ENCODE measurements at places on chromosomes 2 and 18. TPM values are rescaled to one million over a fixed set of nuclear protein-coding genes. Genes with fewer than 3 reads are reported as not detected.

DNA sequence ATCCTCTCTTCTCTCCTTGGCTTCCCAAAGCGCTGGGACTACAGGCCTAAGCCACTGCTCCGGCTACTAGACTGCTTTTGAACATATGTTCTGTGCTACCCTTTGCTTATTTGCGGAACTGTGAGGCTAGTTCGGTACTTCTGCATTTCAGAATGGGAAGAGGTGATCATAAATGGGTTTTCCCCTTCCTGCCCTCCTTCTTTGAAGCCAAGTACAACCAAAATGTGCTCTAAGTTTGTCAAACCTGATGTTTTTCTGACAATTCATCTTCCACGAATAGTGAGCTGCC is 1.7 kb upstream of the ESCO1 start:
- no peak for ATAC-seq

GRCh38 chr18:76367168-76368125 is 127.6 kb downstream of the ZNF516 start:
- no peak for ATAC-seq

DNA sequence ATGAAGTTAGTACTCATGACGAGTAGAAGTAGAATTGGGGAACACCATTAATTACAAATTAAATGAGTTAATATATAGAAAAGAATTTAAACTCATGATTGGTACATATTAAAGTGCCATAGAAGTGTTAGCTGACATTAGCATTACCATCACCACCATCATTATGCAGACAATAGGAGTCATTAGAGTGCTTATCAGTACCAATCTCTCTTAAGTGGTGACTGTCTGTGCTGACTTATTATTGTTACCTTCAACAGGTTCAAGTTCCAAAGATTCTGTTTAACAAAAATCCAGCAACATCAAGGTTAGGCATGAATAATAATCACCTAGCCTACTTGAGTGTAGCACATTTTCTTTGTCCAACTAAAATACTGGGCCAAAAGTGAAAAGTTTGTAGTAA is 108.8 kb upstream of the MAPRE2 start:
- no peak for ATAC-seq

GRCh38 chr18:56413862-56414261 is 224.5 kb downstream of the TXNL1 start:
- no peak for ATAC-seq

DNA sequence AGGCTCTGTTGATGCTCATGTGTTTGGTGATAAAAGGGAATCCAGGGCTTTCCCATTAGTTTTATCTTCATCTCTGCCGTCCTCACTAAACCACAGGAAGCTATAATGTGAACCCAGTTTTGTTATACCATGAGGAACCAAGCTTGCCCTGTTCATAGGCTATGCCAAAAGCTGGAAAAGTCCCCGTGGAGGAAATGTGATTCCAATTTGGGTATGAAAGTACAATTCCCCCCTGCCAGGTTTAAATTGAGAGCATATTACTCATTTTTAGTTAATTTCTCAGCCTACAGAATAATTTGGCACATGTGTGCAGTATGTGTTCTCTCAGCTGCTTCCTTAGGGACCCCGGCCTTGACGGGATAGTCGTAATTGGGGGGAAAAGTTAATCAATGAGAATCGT is 327.4 kb downstream of the RND3 start:
- ATAC-seq = no peak

- ATAC-seq = no peak
Measured at GRCh38 chr18:68648191-68648590, 66.7 kb downstream of the TMX3 start.

FLACC1 gene
- 3.0 TPM for total RNA-seq

TMEM163 gene
- total RNA-seq = 0.27 TPM

GPBAR1 gene
- 1.8 TPM for total RNA-seq

DNA sequence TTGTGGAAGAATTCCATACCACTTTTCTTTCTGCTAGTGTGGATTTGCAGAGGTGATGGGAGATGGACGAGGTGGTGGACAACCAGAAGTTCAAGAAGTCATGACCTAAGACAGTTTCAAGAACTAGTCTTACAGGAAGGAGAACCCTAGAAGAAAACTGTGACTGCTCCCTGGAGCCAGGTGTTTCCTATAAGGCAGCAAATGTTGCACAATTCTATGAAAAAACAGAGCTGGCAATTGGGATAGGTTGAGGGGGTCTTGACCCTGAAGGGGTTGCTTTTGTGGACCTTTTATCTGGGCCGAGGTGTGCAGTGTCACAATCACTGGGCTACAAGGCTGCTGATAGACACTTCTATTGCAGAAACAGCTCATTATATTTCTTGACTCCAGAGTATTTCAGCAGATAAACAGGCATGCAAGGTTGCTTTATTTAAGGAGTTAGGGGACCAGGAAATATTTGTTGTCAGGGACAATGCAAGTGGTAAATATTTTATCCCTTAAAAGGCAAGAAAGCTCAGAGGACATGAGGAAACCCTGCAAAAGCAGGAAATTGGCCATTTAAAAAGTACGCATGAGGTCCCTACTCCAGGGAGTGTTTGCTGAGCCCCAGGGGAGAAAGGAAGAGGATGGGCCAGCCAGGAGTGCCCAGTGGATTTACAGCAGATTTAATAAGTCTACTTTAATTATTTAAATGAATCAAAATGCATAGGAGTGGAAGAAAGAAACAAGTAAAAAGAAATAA is 22.9 kb downstream of the APCDD1 start:
- no peak for ATAC-seq
